ENCODE measurements at places on chromosomes 2 and 18.

GRCh38 chr2:40370007-40370395 is 81.9 kb downstream of the SLC8A1 start:
- DNase-seq, result no peak

- DNase-seq, result no peak
Observed at GRCh38 chr2:2879071-2879470, 498.5 kb downstream of the EIPR1 start.

DNA sequence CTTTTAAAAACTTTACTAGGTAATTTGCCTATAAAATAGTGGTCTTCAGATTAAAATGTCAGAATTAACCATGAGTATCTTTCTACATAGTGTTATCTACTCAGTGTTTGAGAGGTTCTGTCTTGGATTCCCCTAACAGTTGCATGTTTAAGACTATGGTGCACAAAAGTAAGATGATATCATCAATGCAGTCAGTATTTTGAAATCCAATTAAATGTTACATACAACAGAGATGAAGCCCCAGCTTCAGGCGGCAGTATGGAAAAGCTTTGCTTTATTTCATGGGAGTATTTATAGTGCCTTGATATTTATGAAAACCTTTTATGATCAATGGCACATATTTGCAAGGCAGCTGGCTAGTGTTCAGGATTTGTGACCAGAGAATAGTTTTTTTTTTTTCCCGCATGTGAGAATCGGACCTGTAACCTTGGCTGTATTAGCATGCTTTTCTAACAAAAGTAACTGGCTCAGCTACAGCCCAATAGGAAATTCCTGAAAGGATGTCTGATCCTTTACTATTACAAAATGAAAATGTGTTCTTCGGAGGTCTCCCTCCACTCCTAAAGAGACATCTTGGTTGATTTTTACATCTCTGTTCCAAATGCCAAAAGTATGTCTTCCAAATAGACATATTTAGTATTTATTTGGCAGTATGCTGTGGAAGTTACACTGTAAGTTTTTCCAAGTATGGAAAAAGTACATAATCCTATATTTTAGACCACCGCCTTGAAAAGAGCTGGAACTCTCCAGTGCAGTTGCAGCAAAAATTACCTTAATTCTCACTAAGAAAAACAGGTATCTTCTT is 319.3 kb upstream of the UBE2E3 start:
- no peak for DNase-seq

- DNase-seq, result no peak
Observed at GRCh38 chr2:135832891-135833290, 4.1 kb downstream of the LCT start.

GRCh38 chr2:236353594-236353942 is 89.4 kb upstream of the ASB18 start:
- no peak for DNase-seq

DNA sequence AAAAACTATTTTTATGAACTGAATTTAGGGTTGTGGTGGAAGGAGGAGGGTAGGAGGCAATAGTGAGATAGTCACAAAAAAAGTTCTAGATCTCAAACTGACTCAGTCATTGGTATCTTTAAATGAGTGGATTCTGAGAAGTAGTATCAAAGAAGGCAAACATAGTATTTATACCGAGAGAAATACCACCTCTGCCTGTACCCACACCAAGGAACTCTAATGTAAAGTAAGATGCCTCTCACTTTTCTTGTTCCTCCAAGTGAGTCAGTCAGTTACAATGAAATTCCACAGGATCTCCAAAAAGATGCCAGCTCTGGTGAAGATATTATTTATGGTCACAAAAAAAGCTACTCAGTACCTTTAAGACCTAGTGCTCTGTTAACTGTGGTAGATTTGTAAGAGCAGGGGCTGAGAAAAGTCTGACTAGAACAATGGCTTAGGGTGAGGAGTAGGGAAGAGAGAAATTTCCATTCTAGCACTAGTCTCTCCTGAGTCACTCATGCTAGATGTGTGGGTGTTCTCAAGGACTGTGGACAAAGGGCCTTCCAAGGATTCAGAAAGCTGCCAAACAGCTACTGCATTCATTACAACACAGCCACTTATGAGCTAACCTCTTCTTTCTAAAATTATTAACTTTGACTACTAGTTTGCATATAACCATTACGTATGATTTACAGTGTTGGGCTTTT is 36.3 kb downstream of the YWHAQ start:
- DNase-seq, result no peak

DNA sequence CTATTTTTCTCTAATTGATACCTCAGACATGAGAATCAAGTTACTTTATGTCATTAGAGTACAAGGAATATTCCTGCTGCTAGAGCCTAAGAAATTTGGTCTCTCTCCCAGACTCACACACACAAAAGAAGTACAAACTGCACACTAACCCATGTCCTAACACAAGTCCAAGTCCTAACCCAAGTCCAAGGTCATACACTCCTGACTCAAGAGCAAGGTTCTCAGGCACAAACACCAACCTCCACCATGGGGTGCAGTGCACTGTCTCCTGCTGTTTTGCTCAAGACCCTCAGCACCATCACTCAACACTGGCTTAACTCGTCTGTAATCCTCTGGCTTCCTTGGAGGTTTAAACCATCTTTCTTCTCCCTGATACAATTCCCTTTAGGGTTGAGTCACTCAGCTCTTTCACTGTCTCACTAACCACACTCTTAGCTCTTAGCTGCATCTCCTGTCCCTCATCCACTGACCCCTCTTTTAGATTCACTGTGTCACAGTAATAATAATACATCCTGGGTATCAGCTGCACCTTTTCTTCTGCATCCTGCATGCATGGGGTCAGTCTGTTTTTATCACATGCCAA is 129.8 kb downstream of the BCL2L11 start:
- DNase-seq, result no peak

DNA sequence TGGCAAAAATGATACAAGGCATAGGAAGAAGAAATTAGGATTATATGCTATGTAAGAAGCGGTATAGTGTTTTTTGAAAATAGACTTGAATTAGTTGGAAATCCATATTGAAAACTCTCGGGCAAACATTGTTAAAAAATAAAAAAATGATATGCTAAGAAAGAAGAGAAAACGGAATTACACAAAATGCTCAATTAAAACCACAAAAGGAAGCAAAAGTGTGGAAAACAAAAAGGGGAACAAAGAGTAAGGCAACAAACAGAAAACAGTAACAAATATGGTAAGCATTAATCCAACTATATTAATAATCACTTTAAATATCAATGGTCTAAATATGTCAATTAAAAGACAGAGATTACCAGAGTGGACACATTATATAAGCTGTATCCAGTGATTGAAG is 58.4 kb downstream of the TXNL1 start:
- DNase-seq, result no peak

GRCh38 chr2:33298233-33298632 is 178.2 kb upstream of the RASGRP3 start:
- no peak for DNase-seq

GRCh38 chr2:102737431-102737830 is 24.4 kb upstream of the TMEM182 start:
- no peak for DNase-seq

DNA sequence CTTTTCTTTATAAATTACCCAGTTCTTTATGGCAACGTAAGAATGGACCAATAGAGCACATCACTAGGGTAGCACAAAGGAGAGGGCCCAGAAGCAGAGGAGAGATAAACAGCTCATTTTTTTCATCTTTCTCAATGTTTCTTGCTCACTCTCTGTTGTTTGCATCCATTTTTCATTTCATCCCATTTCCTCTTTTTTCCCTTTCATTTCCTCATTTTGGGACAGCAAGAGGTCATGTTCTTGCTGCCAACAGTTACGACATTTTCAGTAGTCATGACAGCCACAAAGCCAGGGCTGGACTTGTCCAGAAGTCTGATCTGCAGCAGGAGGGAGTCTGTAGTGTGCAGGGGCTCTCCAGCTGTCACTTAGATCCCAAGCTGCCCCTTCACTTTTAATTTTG is 52.7 kb upstream of the CYP1B1 start:
- no peak for DNase-seq

DNA sequence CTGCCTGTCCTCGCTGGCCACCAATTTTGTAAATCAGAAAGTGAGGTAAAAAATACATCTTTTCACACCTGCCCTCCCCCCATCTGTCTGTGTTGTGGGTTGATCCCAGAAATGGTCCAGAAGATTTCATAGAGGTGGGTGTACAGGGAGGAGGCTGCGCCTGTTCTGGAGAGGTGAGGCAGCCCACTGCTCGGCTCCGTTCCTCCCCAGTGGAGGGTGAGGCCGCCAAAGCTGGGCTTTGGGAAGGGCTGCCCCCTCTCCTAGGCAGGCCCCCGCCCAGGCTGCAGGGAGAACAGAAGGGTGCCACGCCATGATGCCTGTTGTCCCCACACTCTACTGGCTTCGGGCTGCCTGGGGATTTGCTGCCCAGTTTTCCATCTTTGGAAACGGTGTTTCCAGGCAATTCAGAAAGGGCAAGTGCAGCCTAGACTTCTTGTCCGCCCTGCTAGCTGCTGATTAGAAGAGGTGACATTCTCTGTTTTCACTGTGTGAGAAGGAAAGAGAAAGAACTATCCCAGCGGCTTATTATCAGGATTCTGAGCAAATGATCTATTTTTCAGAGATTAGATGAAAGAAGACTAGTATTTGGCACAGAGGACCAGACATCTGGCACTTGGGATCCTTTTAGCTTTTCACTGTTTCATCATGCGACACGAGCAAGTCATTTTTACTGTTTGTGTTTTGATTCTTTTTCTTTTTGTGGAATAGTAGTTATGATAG is 18.7 kb downstream of the SMARCAL1 start:
- no peak for DNase-seq

- peak; percentile 11 for DNase-seq
Observed at GRCh38 chr2:42196403-42197267, 27.5 kb downstream of the EML4 start.

GRCh38 chr2:177585234-177585863 is 192.8 kb downstream of the AGPS start:
- DNase-seq, result no peak

GRCh38 chr2:2579814-2580213 is 248.7 kb upstream of the MYT1L start:
- DNase-seq, result no peak

DNA sequence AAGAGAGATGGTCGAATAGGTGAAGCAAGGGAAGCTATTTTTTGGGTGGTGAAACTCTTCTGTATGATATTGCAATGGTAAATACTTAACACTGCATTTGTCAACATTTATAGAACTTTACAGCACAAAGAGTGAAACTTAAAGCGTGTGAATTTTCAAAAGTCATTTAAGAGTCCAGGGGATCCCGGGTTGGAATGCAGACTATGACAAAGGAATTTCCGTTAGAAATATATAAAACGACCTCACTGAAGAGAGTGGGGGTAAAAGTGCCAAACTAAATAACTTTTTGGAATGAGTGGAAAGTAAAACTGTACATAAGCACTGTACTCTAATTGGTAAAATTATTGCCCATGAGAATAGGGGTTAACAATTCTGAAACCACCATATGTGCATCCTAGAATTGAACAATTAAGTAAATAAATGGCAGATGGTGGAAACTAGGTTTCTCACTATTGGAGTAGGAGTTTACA is 191.0 kb upstream of the FN1 start:
- no peak for DNase-seq

DNA sequence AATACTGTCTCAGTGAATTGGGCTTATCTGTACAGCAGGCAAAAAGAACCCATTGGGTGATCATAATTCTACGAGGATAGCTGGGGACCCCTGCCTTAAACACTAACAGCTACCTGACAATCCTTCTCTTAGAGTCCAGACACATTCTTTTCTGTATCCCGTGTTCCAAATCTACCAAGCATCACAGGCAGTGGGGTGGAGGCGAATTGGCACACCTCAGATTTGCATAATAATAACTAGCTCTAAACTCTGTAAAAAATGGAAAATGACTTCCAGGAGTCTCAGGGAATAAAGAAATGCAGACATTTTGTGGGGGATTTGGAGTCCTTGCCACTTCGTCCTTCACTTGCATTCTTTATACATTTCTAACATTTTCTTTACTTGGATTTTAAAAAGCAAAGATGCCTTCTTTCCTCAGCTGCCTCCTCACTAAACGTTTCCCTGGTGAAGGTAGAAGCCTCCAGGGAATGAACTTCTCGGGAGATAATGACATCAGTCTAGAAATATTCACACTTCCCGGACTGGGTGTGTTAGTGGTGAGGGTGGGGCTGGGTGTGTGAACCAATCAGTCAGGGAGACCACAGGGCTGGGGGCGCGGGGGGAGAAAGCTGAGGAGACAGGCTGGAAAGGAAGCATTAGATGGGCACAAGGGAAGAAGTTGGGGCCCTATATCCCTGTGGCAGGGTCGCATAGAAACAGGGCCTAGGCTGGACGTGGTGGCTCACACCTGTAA is 59.1 kb upstream of the BOD1L2 start:
- no peak for DNase-seq

DNA sequence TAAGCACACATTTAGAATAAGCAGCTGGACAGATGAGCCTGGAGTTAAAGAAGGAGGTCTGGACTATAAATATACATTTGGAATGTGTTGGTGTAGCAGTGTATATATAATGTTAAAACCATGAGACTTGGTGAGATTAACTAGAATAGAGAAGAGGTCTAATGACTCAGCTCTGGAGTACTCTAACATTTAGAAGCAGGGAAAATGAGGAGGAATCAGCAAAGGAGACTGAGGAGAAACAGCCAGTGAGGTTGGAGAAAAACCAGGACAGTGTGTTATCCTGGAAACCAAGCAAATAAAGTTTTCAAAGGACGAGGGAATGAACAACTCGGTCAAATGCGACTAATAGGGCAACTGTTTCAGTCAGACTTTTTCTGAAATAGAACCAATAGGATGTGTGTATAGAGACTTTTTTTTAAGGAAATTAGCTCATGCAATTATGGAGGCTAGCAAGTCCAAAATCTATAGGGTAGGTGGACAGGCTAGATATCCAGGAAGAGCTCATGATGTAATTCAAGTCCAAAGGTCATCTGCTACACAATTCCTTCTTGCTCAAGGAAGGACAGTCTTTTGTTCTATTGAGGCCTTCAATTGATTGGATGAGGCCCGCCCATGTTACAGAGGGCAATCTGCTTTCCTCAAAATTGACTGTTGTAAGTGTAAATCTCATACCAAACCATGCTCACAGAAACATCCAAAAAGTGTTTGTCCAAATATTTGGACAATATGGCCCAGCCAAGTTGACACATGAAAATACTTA is 10.8 kb upstream of the SESTD1 start:
- DNase-seq, result no peak

DNA sequence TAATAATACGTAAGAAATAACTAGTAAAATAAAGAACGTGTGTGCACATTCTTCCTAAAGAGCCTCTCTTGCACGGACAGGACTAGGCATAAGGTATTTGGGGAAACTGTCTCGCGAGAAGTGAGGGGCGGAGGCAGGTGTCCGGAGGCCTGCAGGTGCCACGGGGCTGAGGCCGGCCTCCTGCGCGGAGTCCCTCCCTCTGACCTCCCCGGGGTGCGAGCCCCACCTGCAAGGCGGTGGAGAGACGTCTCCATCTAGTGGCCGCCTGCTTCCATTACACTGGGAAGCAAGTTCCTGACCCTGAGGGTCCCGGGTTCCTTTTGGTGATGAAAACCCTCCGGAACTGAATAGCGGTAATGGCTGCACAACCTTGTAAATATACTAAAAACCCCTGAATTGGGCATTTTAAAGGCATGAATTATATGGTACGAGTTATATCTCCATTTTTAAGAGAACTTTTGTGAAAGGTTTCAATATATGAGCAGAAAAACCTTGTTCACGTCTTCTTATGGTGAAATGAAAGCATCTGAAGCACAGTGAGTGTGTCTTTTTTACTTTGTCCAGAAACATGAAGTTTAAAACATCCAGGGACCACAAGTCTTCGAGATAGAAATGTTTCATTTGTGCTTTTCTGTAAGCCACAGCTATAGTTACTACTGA is 35.5 kb upstream of the CTDP1 start:
- peak; percentile 40 for DNase-seq

GRCh38 chr2:66303471-66303870 is 131.5 kb upstream of the MEIS1 start:
- no peak for DNase-seq
